ENCODE measurements at places on chromosomes 2 and 18.

DNA sequence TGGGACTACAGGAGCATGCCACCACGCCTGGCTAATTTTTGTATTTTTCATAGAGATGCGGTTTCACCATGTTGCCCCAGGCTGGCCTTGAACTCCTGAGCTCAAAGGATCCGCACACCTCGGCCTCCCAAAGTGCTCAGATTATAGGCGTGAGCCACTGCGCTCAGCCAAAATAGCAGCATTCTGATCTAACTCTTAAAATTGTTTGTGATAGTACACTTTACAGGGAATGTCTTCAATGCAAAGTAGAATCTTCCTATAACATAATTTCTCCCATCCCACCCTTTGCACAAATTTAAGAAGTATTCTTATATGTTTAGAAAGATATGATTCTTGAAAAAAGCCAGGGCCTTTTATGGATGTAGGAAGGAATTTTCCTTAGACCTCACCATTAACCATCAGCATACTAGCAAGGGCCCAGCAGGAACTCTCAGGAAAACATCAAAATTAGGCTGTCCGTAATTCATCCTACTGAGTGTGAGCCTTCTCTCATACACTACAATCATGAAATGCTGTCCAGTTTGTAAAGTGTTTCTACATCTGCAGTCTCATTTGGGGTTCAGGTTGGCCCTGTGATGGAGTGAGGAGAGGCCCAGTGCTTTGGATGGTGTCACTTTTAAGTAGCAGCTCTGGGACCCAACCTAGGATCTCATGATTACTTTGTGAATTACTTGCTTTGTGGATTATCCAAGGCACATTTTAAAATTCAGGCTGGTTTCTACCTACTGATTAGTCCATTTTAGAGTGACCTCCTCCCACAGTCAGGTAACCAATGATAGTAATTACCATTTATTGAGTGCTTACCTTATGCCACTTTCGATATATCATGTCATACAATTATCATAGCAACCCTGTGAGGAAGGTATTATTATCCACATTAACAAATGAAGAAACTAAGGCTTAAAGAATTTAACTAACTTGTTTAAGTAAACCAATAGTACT is 37.5 kb upstream of the DLX1 start:
- DNase-seq, result no peak

- DNase-seq, result no peak
Measured at GRCh38 chr2:232966122-232966521, 46.9 kb downstream of the NGEF start.

DNA sequence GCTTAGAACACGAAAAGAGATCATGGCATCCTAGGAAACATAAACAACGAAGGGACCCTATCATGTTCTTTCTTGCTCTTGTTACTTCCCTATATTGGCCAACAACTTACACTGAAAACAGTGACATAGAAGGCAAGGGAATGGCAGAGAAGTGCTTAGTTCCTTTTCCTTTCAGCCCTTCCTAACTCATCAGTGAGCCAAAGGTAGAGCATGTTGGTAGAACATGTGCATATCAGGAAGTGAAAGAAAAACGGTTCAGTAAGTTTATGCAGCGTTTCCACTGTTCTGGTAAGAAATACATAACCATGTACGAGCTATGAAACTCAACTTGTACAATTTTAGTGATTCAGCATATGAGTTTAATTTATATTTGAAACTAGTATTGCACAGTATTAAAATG is 21.7 kb downstream of the AKAIN1 start:
- no peak for DNase-seq

DNA sequence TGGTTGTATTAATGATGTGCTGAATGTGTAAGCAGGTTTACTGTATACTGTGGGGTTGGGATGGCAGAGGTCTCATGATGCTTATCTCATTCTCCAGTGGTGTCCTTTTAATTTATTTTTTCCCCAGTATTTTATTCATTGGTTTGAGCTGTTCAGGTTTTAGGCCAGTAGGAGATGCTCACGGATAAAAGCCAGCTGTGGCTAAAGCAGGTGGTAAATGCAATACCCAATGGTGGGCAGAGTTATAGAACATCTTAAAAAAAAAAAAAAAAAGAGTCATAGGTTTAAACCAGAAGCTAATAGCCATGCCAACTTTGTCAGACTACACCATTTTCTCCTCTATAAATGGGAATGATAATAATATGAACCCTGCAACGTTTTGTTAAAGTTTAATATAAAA is 57.8 kb upstream of the NEUROD1 start:
- DNase-seq, result peak; percentile 35

DNA sequence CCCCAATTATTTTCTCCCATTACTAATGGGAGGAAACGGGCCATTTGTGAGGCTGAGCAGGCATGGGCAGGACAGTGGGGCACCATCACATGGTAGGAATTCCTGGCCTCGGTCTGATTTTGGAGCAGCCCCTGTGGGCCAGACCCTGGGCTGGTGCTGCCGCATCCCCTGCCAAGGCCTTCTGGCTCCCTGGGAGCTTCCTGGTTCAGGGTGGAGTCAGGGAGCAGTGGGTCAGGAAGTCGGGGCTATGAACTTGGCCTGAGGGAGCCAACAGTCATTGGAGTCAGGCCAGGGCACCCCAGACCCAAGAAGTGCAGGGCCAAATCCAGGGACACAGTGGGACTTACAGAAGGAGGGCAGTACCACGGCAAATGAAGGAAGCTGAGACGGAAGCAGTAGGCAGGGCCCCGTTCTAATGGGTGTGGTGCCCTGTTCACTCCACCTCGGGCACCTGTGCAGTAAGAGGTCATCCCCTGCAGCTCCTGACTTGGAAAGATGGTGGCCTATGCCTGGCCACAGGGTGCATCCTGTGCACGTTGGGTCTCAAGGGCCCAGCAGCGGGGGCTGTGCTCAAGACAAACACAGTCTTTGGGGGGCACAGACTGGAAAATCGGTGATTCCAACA is 328.1 kb downstream of the SMAD2 start:
- DNase-seq, result no peak

- no peak for DNase-seq
Measured at GRCh38 chr18:72171596-72171995, 372.5 kb downstream of the CBLN2 start.

- DNase-seq, result peak; percentile 91
Measured at GRCh38 chr2:226701052-226701451, 98.6 kb downstream of the IRS1 start.

DNA sequence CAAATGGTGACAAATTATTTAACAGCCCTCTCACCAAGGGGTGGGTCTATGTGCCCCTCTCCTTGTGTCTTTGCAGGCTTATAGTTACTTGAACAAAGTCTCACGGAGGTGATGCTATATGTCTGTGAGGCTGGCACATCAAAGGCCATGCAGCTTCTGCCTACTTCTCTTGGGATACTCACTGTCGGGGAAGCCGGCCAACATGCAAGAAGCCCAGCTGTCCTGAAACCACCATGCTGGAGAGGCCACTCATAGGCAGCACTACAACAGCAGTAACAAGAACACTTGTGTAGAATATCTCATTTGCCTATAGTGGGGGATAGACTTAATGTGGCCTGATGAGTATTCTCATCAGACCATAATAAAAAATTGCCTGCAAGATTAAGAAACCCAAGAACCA is 233.7 kb upstream of the NCKAP5 start:
- DNase-seq, result no peak

GRCh38 chr2:119646149-119646548 is 32.9 kb upstream of the TMEM177 start:
- no peak for DNase-seq

DNA sequence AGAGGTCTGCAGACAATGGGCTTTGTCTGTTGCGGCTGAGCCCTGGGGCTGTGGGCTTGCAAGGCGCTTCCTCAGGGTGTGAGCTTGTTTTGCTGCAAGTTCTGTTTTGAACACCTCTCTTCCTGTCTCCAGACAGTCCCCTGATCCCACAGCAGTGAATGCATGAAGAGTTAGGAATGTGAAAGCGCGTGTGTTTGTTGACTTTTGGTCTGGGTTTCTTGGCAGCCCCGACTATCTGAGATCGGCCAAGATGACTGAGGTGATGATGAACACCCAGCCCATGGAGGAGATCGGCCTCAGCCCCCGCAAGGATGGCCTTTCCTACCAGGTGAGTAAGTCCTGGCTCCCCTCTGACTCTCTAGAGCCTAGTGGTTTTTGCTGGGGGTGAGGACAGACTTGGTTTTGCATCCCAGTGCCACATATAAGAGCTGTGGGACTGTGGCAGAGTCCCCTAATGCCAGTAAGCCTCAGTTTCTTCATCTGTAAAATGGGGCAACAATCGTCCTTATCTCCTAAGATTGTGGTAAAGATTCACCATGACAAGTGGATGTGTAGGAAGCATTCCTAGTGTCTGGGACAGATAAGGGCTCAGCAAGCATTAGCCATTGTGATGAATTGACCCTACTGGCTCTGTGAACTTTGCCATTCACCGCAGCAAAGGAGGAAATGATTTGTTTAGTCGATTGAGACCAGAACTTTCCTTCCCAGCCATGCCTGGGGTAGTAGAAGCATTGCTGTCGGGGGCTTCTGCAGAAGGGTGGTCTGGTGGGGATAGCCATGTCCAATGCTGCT is 3.0 kb downstream of the LBH start:
- peak; percentile 96 for DNase-seq

DNA sequence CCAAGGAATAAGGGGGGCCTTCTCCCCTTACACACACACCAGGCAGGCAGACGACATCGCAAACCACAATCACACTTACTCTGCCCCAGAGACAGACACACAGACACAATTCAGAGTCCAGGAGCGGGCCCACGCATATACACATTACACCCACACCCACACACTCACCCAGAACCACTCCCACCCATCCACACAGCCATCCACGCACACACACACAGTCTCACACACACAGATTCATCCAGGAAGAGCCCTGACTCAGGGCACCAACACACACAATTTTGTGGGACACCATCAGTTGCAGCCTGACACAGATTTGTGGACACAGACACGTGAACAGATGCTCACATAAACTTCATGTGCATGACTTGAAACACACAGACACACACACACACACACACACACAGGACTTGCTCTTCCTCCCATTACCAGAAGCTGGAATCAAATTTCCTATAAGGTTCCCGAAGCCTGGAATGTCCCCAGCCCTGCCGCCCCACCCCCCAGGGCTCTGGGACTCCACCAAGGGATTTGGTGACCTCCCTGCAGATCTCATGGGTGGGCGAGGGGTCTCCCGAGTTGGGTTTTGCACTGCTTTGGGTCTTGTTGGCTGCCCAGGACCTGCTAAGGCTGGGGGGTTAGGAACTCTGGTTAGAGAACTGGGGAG is 23.5 kb downstream of the TNS1 start:
- no peak for DNase-seq

Measured in M059J (cell line).